ENCODE measurements at places on chromosomes 1 and 21.

DNA sequence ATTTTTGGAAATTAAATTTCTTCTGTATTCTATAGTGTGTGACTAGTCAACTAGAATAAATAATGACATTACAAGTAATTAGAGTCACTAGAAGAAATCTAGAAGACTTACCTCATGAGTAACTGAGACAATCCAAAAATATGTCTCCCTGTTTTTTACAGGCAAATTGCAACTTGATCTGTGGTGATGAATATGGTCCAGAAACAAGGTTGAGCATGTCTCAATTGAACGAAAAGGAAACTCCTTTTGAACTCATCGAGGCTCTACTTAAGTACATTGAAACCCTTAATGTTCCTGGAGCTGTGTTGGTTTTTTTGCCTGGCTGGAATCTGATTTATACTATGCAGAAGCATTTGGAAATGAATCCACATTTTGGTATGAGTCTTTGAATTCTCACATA, 36.7 kb downstream of the DHX9 start:
- peak overlapping the region; percentile 9 for H3K27ac ChIP-seq
- peaks cover 86% of the 10 kb centered on the region for H3K36me3 ChIP-seq
- DNase-seq, result no peak
- H3K27me3 ChIP-seq, result no peaks in the 10 kb centered on the region
- peaks cover 30% of the 10 kb centered on the region for H3K4me1 ChIP-seq

- DNase-seq, result no peak
- H3K27me3 ChIP-seq, result no peaks in the 10 kb centered on the region
- no peaks in the 10 kb centered on the region for H3K36me3 ChIP-seq
- H3K4me3 ChIP-seq, result no peak overlapping the region
- H3K27ac ChIP-seq, result no peak overlapping the region
These were observed 568.3 kb upstream of the ADGRL2 start for GRCh38 chr1:81232420-81232819.

DNA sequence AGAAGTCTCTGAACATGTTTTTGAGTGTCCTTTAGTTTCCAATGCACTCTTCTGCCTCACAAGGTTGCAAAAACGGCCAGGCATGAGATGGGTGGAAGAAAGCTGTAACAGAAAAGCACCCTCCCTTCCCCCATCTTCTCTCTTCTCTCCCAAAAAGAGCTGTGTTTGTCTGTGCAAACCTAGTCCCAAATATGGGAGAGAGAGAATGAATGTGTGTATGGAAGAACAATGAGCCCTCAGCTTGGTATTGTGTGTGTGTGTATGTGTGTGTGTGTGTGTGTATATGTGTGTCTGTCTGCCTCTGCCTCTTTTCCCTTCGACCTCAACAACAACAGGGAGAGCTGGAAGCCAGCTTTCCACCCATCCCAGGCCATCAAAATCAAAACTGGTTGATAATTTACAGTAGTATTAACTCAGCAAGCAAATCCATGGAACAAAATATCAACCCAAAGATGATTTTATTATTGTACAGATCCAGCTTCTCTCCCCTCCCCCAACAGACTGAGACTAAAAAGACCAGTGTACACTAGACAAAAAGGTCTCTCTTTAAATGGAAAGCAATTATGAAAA, 1.8 kb downstream of the RERE start:
- DNase-seq, result no peak
- peak overlapping the region; percentile 90 for H3K4me3 ChIP-seq
- peak overlapping the region; percentile 47 for H3K27ac ChIP-seq
- H3K27me3 ChIP-seq, result no peaks in the 10 kb centered on the region

- no peak overlapping the region for H3K27ac ChIP-seq
- no peak overlapping the region for H3K4me3 ChIP-seq
- peaks cover 5% of the 10 kb centered on the region for H3K36me3 ChIP-seq
- H3K27me3 ChIP-seq, result no peaks in the 10 kb centered on the region
- no peak for DNase-seq
- peaks cover 34% of the 10 kb centered on the region for H3K4me1 ChIP-seq
These were observed 17.9 kb upstream of the CD101 start for GRCh38 chr1:116983678-116984077.
